NCI-H146 (cell line): ENCODE measurements at places on chromosomes 13 and 19.

- no peak for DNase-seq
Observed at GRCh38 chr13:40697711-40698110, 31.3 kb upstream of the FOXO1 start.

DNA sequence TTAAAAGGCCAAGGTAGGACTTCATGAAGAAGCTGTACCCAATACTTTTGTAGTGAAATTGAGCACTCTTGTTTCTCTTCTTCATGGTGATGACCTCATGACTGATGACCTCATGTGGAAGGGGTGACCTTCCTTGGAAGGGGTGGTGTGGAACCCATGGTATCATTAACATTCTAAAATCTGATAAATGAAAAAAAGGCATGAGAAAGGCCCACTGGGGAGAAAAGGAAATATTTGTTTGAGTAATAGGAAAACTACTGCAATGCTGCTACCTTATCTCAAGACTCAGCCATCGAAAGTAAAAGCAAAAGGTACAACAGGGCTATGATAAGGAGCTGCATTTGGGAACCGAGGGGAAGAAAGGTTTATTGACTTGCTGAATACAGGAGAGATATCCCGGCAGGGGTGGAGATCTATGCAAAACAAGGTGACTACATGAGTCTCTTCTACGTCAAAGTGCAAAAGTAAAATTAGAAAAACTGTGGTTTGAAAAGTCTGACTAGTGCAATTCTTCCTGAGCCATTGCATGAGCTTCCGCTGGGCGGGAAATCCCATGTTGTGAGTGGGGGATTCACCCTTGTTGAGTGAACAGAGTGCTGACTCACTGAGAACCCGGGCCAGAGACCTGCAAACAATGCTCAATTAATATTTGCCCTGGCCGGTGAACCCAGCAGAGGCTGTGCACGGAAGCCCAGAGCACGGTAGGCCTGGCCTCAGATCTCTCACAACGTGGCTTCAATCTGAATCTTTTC is 138.9 kb upstream of the RFC3 start:
- peak; percentile 64 for DNase-seq

DNA sequence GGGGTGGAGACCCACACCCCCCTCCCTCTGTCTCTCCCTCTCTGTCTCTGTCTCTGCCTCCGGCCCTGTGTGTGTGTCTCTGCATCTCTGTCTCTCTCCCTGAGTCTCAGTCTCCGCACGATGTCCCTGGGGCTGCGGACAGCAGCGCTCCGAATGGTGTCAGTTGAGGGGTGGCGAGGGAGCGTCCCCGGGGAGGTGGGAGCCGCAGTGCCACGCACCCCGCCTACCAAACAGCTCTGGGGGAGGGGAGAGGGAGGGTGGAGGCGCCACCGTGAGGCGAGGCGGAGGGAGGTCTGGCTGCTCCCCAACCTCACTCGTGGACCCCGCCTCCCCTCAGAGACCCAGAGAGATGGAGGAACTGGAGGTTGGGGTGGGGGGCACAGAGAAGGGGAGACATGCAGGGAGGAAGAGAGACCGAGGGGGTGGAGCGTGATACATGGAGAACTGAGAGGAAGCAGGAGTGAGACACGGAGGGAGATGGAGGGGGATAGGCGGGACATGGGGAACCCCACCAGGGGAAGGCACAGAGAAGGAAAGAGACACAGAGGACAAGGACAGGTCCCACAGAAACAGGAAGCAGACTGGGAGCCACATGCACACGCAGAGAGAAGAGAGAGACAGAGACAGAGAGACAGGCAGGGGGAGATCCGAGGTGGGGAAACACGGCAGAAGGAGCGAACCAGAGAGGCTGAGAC is 7.2 kb downstream of the ERFL start:
- no peak for DNase-seq

DNA sequence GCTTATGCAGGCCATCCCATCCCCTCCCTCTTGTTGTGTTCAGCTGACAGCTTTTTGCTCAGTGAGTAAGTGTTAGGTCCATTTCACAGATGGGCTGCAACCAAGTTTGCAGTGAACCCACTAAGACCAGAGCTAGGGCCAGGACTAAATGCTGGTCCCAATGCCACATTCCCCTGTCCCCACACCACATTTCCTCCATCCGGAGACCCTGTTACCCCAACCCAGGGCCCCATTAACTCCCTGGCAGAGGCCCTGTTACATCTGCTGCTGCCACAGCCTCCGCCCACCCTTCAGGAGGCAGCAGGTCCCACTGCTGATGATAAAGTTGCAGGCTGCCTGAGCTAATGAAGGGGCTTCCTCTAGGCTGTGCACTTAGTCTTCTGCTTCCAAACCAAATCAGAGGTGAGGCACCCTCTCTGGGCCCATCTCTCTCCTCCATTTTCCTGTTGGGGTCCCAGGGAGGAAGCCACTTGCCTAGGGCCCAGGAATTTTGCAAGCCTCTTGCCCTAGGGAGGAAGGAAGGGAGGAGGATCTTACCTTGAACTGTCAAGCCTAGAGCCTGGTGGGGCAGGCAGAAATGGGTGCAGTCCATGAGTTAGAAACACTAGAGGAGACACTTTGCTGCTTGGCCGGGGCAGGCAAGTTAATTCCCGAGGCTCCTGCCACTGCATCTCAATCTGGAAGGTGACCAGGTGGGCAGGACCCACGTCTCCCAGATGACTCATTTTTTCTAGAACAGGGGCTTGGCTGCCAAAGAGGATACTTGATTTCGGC is 3.4 kb upstream of the USF2 start:
- DNase-seq, result no peak

DNA sequence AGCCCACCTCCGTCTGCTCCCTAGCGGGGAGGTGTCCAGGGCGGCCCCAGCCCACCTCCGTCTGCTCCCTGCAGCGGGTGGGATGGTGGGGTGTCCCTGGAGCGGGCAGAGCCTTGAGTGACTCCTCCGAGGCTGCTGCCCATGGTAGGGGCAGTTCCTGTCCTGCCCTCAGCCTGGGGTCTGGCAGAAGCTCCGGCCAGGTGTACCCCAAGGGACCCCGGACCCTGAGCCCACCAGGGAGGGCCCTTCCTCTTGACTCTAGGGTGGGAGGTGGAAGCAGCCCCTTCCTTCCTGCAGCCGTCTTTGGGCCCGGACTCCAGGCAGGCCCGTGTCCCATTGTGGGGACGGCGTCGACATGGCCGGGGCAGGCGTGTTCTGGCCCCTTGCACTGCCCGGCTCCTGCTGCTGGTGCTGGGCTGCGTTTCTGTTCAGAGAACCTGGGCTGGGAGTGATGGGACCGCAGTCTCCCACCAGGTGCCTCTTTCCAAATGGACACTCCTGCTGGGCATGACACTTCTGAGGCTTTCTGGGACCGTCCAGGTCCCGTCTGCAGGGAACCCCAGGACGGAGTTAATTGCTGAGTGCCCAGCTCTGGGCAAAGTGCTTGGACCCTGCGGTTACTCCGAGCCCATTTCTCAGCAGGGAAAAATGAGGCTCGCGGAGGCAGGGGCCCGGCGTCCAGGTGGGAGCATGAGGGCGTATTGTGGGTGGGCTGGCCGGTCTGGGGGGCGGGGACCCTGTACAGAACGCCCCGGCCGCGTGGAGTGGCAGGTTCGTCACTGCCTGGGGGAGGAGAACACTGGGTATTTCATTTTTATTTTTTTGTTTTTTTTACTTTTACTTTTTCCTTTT is 19.8 kb downstream of the ARID3A start:
- no peak for DNase-seq

- no peak for DNase-seq
Observed at GRCh38 chr19:17138937-17139598, 63.5 kb downstream of the MYO9B start.

DNA sequence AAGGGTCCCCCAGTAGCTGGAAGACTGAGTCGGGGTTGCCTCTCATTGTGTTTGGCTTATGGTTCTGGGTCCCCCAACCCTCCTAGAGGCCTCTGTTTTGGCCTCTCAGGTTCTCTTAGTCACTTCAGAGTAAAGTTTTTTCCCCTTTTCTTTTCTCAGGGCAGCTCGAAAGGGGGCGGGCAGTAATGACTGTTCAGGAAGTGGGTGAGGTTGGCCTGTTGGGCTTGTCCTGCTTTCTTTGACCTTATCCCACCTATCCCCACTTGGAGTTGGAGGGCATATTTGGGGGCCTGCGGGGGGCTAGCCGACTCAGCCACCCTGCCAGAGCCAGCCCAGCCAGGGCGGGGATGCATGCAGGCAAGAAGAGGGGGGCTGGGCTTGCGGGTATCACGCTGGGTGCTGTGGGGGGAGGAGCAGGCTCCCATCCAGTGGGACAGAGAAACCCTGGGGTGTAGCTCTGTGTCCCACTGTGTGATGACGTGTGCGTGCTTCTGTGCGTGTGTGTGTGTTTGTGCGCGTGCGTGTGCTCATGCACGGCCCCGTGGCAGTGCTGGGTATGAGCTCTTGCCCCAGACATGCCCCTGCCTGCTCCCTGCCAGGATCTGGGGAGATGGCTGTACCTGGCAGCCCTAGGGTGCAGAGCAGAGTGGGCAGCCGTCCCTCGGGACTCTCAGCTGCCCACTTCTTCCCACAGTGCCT is 1.4 kb downstream of the CIC start:
- no peak for DNase-seq

- no peak for DNase-seq
Observed at GRCh38 chr13:84607261-84608013, 725.2 kb upstream of the SLITRK1 start.

GRCh38 chr19:9877780-9878510 is 42.8 kb downstream of the PIN1 start:
- no peak for DNase-seq

DNA sequence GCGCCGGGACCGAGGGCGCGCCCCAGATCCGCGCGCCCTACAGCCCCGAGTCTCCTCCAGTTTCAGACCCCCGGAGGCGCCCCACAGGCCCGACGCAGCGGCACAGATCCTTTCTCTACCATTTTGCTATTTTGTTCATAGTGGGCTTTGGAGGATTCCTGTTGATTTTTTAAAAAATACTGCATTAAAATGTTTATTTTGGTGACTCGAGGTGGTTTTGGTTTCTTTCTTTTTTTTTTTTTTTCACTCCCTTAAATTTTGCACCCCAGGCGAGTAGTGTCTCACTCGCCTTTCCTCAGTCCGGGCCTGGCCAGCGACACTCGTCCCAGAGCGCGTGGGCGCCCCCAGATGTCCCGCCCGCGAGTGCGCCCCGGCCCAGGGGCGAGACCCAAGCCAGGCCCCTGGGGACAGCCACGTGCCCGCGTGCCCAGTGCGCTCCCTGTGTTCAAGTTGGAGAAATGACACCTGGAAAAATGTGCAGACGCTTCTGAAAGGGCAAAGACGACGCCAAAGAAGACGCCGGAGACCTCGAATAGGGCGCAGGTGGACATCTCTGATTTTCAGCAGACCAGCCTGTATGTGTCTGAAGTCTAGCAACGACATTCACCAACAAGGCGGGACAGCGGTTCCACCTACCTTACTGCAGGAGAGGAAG is 471 bp upstream of the INSR start:
- peak; percentile 63 for DNase-seq
